Cortex of kidney (tissue), 1 donor: ENCODE measurements at places on chromosomes 4 and X.

- DNase-seq, result no peak
These were observed 209.7 kb upstream of the BOD1L1 start for GRCh38 chr4:13836946-13837912.

DNA sequence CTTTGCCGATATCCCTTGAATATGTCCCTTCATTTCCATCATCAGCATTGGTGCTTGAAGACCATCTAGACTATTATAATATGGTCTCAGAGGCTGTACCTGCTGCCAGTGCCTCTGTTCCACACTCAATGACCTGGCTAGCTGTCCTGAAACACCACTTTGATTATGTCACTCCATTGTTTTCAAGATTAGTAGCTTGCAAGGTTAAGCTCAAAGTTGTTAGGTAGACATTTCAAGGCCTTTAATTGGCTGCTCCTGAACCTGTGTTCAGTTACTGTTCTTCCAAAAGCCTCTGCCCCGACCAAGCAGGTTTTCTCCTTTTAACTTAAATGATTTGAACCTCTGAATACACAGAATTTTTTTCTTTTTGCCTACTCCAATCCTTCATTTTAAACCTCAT, 52.9 kb downstream of the C4orf33 start:
- no peak for DNase-seq

GRCh38 chr4:85769009-85769408, 294.1 kb downstream of the ARHGAP24 start:
- DNase-seq, result no peak

DNA sequence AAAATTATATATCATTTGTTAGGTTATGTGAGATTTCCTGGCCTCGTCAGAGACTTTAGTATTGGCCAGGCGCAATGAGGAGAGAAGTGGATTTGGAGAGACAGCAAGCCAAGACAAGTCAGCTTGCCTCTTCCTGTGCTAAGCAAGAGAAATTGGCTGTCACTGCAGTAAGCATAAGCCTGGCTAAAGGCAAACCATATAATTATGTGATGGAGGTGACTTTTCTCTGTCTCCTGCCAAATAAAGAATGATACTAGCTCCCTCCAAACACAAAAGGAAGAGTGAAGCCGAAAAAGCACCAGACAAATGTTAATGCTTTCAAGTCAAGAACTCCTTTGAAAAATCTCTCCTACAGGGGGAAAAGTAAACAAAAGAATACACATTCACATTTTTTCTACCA, 2246.0 kb downstream of the ARAP2 start:
- DNase-seq, result no peak

DNA sequence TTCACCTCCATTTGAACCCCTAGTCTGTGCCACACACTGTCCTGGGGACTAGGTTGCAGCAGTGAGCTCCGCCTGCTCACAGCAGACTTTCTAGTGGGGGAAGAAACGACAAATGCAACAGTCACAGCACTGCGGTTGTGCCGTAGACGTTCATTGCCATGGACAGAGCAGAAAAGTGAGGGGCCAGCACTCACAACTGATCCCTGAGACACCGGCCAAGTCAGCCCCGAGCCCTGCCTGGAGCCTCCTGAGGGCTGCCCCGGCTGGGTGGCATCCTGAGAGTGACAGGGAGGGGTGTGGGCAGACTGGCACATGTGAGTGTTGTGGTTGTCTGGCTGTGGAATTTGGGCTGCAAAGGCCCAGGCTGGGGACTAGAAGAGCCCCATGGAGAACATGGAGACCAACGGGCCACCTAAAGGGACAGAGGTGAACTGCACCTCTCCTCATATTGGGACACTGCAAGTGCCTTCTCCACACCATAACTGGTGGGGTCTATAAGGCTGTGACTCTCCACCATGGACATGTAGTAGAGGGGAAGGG, 4.6 kb downstream of the DUSP9 start:
- DNase-seq, result no peak

GRCh38 chrX:95885074-95885473, 799.6 kb upstream of the DIAPH2 start:
- no peak for DNase-seq

- no peak for DNase-seq
These were observed 29.0 kb downstream of the RNF4 start for GRCh38 chr4:2497931-2498330.

GRCh38 chrX:126338916-126339315, 172.8 kb upstream of the DCAF12L2 start:
- no peak for DNase-seq
